ENCODE measurements at places on chromosomes 2 and 18.

GRCh38 chr2:165593081-165593480, 123.6 kb downstream of the CSRNP3 start:
- no peak for DNase-seq

DNA sequence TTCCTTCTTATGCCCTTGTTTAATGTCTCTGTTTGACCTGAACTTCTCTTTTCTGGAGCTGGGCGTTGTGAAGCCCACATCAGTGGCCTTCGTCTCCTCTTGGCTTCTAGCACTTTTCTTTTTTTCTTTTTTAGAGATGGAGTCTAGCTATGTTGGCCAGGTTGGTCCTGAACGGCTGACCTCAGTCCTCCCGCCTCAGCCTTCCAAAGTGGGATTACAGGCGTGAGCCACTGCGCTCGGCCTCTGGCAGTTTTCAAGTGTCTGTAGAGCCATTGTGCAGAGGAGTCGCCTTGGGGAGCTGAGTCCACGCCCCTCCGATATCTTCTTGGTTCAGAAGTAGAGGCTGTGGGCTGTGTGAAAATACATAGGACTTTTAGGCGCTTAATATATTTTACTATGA, 36.5 kb downstream of the ZNF532 start:
- no peak for DNase-seq

DNA sequence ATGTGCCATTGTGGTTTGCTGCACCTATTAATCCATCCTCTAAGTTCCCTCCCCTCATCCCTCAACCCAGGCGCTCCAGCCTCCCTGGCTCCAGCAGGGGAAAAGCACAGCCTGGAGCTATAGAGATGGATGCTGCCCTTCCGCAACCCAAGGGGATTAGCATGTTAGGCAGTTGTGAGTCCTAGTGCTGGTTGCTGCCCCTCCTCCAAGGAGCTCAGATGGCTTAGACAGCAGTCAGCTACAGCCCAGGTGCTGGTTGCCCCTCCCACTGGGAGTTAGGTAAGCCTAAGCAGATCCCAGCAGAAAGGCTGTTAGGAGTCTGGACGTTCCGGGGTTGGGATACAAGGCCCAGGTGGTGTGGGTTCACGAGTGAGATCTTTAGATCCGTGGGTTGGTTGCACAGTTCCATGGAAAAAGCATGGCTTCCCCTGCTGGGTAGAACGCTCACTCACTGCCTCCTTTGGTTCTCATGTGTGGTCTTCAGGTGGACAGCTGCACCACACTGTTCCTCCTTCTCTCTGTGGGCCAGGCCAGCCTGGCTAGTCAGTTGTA, 446.1 kb downstream of the ZNF804A start:
- no peak for DNase-seq

- DNase-seq: no peak
Measured at GRCh38 chr18:70288171-70288850, 534 bp upstream of the SOCS6 start.

DNA sequence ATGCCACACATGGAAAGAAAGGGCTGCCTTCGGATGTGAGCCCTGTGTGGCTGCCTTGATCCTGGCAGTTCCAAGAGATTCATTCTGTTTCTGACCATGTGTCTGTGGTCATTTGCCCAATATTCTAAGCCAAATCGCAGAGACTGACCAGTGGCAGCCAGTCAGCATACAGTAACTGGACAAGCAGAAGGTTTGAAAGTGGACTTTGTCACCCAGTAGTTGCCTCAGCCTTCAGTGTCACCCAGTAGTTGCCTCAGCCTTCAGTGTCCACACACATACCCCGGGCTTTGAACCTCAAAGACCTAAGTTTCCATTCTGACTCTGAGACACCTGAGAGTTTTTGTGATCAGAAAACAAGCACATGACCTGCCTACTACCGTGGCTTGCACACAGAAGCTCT, 5.0 kb downstream of the RFX8 start:
- DNase-seq: no peak

DNA sequence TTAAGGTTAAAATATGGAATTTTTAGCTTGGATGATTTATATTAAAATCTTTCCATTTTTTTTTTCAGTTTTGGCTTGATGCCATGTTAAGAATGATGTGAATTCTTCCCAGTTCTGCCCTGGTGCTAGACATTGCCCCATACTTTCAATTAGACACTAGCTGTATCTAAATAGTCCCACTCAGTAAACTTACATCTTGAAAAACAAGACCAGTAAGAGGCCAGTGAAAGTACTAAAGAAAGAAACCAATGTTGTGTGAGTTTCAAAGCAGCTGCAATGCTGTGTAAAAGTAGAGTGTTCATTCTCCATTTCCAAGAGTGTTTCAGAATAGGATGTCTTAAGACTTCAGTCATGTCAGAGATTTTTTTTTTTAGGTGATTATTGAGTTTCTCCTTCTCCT, 40.0 kb upstream of the CYBRD1 start:
- no peak for DNase-seq

- DNase-seq: no peak
Measured at GRCh38 chr18:3079653-3080052, 66.7 kb upstream of the LPIN2 start.

DNA sequence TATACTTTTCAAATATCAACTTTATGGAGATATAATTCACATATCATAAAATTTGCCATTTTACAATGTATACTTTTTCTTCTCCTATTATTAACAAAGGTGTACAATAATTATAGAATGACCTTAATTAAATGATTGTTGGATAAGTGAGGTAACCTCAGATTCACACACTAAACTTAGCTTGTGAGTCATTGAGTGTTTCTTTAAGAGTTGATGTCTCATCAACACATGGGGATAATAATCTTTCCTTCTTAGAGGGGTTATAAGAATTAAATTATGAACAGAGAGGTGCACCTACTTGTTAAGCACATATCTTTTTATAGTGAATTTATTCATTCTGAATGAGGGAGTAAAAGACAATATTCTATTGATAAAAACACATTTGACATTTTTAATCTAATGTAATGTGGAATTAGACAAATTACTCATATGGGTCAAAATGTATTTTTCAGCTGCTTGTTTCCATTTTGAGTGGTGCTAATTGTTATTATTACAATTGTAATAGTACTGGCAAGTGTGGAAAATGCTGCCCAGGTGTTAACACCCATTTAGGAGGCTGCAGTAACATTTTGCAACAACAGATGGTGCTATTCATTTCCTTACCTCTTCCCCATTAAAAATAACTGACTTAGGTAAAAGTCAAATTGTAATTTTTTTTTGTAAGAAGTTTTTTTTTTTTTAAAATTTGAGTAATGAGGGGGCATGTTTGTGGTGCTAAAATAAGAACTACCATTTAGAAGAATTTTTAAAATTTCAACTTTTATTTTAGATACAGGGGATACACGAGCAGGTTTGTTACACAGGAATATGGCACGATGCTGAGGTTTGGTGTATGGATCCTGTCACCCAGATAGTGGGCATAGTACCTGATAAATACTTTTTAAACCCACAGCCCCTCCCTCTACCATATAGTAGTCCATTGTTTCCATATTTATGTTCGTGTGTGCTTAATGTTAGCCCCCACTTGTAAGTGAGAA, 32.1 kb upstream of the DYNAP start:
- no peak for DNase-seq

DNA sequence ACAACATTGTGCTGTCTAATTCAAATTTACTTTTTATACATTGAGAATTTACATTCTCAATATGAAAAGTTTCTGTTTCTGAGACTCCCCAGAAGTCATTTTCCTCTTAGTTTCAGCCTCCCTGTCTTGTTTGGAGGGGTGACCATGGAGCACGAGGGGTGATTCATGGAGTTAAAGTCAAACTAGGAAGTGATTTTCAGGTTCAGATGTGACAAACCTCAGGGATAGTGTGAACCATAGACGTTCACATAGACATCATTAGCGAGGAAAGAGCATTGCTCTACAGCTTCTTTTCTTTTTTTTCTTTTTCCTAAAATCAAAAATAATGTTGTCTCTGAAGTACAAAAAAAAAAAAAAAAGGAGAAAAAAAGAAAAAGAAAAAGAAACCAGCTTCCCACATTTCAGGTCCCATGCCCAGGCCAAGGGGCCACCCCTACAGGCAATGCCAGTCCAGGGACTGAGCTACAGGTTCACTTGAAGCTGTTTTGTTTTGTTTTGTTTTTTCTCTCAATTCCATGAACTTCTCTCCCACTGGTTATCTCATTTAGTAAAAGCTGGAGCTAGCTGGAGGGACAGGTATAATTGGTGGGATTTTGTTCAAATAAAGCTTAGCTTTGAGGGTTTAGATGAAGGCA, 18.1 kb upstream of the LCLAT1 start:
- DNase-seq: no peak

DNA sequence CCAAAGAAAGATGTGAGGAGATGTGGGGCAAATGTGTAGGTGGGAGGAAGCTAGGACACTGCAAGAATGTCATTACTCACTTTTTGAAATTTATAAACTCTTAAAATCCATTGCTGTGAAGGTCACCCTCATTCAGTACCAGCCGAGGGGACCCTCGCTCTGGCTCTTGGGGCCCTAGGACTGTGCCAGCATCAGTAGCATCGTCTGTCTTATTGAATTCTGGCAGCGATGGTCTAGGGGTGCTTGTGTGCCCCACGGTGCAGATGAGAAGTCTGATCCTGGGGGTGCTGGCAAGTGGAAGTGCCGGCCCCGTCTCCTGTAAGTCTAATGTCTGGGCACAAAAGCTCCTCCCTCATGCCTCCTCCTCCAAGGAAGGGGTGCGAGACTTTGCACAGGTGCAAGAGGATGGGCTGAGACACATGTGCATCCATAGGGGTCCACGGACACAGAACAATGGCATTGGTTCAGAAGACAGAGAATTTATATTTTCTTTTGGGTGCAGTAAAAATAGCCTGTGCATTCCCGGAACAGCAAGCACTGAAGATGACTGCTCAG, 266.7 kb upstream of the HDAC4 start:
- no peak for DNase-seq

GRCh38 chr2:239855863-239856587, 169.1 kb downstream of the NDUFA10 start:
- no peak for DNase-seq

DNA sequence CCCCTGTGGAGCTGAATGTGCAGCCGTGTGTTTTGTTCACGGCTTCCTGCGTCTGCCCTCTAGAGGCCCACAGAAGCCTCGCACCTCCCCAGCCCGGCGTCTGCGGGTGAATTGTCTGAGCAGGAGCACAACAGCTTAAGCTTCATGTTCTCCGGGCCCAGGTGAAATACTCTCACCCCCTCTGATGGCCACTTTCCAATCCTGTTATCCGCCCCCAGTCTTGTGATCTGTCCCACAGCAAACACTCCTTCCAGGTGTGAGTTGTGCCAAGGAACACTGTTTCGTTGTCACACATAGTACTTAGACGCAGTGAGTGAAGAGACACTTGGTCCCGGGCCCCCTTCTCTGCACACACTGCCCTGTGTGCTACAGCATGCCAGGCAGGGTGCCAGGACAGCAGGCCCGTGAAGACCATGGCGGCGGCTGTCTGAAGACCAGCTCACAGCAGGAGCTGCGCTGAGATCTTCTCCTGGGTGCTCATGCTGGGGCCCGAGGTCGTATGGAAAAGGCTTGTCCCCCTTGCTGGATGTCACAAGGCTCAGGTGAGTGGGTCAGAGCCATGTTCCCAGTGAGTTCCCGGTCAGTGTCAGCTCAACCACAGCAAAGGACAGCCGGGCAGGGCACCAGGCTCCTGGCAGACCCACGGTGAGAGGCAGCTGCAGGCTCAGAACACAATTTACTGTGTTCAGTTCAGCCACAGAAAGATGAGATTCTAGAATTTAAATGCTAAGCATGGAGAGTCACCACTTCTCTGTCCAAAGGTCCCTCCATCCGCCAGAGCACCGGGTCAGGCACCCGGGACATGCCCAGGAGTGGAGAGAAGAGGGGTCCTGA, 6.8 kb upstream of the PXDN start:
- peak; percentile 11 for DNase-seq

GRCh38 chr18:13620206-13620672, 106.1 kb downstream of the FAM210A start:
- no peak for DNase-seq

DNA sequence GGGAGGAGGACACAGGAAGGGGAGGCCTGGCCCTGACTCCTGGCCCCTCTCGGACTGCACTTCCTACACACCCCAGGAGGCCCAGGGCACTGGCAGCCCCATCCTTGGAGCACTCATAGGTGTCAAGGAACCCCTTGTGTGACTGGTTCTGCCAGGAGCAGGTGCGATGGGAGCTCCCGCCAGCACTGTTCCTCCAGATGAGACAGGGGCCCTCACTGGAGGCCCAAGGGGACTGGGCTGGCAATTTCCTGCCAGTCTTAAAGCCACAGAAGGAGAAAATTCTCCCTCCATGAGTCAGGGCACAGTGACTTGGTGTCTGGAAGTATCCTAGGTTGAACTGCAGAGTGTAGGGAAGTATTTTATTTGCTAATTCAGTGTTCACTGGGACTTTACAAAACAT, 42.8 kb upstream of the MAL start:
- DNase-seq: no peak

DNA sequence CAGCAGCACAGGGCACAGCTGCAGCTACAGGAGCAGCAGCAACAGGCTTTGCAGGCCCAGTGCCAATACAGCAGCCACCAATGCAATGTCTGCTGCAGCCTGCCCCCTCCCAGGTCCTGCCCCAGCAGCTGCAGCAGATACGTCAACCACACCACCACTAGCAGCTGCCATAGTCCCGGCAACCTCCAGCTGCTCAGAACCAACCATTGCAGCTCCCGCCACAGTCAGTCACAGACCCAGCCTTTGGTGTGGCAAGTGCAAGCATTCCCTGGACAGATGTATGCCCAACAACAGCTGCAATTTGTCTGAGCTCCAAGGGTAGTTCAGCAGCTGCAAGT, 53.3 kb upstream of the TUBA3E start:
- DNase-seq: no peak

DNA sequence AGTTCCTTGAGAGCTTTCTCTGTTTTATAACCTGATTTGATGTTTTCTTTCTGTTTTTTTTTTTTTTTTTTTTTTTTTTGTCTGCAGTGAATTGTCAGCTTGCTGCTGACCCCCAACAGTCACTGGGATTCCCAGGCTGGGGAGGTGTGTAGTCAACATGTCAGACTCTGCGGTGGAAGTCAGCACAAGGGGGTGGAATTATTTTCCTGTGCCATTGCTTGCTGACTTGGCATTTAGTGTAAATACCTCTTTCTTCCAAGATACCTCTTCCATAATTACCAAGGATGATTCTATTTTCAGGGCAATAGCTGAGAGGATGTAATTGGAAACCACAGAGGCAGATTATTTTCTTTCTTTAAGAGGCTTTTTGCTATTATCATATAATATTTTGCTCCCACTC, 266.3 kb downstream of the CCDC85A start:
- no peak for DNase-seq

DNA sequence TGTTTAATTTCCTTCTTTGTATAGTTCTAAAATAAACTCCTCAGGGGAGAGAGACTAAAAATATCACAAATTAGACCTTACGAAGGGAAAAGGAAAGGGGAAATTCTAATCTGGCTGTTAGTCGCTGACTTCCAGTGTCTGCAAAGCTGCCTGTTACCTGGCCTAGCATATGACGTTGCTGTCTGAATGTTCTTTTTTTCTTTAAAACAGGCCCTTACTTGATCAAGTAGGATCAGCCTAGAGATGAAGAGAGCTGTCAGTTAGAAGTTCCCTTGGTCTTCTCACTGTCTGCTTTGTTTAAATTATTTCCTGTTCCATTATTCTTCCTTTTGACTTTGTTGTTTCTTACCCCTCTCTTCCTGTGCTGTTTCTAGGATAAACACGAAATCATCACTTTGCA, 11.2 kb downstream of the NCK2 start:
- no peak for DNase-seq
